Activated T-helper 1 cell treated with Interleukin-2 at 50 U/mL for 16 hours (primary cell): ENCODE measurements at places on chromosomes 3 and 15.

DNA sequence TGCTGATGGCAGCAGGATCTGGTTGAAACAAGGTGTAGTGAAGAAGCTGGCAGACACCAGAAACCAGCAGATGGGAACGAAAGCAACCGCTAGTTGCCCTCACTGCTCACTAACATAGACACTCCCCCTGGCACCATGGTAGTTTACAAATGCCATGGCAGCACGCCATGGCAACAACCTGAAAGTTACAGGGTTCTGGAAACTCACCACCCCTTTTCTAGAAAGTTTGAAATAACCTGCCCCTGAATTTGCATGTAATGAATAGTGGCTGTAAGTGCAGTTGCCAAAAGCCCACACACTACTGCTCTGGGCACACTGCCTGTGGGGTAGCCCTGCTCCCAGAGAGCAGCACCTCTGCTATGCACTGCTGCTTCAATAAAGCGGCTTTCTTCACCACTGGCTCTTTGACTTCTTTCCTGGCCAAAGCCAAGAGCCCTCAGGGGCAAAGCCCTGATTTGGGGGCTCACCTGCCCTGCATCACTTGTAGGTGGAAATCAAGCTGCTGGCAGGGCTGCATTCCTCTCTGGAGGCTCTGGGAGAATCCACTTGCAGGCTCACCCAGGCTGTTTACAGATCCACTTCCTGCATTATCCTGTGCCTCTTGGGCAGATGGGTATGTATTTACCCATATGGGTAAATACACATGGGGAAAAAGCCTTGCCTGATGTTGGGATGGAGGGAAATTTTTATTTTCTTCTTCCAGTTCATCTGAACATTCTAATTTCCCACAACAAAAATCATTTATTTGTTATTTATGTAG lies 2.0 kb upstream of the GP9 start:
- no peak for DNase-seq

- no peak for DNase-seq
Observed at GRCh38 chr3:115632026-115632425, 8.7 kb downstream of the GAP43 start.

DNA sequence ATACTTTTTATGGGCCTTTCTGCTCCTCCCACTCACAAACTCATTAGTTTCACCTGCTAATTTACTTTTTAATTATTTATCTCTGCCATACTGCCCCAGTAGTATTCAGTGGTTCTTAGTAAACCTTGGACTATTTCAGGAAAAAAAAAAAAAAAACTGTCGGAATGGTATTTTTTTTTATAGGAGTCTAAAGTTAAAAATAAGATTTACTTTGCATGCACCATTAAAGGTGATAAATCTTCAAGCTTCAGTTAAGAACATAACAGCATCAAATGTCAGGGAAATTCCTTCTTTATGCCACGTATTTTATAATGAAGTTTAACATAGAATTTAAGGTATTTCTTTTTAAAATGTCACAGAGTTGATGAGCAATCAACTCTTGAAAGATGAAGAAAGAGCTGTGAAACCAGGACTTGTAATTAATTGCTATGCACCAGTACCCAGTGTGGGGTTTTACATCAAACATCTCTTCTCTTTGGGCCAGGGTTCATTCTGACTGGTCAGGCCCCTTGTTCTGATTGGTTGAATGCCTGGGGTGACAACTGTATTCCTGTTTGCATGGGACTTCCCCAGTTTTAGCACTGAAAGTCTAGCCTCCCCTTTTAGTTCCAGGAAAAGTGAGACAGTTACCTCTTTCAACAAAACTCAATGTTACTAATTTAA lies 40.3 kb upstream of the PTPRG start:
- no peak for DNase-seq

DNA sequence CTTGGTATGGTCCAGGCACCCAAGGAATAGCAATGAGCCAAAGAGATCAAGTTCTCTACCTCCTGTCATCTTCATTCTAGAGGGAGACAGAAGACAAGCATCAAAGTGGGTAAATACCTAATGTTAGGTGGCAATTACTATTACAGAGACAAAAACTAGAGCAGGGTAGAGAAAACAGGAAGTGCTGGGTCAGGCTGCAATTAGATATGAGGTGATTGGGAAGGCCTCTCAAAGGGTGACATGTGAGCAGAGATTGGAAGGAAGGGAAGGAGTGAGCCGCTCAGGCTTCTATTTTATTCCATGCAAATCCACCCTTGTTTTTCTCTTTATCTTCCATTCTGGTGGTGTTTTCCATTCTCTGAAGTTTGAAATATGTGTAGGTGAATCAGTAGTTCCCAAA lies 37.4 kb downstream of the EBLN2 start:
- no peak for DNase-seq

GRCh38 chr3:187369089-187369447 lies 883 bp downstream of the RTP4 start:
- no peak for DNase-seq

GRCh38 chr15:33032053-33032452 lies 162.5 kb downstream of the FMN1 start:
- no peak for DNase-seq

DNA sequence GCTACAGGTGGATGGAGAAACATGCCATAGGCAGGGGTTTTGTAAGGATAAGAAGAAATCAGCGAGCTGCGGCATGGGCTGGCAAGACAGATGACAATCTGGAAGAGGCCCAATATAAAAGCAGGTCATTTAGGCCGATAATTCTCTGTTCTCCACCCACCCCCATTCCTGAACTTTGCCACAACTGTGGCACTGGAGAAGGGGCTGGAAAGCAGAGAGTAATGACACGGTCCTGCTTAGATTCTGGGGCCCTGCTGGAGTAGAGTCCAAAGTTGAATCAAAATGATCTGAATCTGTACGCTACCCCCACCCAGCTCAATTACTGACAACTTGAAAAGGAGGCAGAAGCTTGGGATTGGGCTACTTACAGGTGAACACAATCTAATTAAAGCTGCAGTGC lies 18.4 kb upstream of the BUB1B start:
- DNase-seq = no peak

DNA sequence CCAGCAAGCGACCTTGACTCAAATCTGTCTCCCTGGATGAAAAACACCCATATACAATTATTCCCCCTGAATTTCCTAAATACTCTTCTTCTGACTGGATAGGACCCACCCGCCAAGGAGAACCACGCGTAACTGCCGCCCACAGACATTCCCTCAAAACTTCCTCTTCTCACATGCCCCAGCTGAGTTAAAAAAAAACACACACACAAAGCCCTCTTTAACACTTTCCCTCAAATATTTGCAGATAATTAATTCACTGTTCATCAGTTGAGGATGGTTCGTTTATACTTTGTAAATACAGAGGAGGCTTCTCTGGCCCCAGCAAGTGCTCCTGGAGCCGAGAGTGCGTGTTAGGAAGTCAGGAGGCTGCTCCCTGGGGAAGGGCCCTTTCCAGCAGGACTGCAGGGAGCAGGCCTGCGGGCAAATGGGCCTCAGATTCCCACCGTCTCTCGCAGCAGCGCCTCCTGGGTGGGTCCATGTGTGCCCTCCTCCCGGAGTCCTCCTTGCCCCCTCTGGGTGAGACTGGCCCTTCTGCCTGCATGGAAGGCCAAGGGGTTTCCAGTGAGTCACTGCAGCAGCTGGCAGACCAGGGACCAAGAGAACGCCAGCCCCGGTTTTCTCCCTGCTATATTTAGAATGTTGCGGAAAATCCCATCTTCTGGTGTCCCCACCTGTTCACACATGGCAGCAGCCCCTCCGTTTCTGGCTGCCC lies 46.8 kb downstream of the MGLL start:
- no peak for DNase-seq

GRCh38 chr3:10556312-10556711 lies 50.9 kb upstream of the ATP2B2 start:
- DNase-seq = no peak

DNA sequence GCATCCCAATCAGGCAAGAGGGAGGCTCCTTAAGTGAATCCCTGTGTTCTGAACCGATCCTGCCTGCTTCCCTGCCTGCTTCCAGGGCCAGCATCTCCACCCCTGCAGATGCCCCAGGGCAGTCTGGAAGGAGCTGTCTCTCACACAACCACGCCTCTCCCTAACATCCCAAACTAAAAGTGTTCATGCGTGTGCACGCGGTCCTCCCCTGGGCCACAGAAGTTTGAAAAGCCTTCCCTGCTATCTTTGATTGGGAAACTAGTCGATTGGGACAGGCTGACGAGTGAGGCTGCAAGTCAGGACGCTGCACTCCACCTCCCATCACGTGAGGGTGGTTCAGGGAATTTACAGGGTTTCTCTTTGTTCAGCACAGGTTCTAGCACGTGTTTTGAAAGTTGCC lies 340.9 kb upstream of the ICE2 start:
- no peak for DNase-seq

DNA sequence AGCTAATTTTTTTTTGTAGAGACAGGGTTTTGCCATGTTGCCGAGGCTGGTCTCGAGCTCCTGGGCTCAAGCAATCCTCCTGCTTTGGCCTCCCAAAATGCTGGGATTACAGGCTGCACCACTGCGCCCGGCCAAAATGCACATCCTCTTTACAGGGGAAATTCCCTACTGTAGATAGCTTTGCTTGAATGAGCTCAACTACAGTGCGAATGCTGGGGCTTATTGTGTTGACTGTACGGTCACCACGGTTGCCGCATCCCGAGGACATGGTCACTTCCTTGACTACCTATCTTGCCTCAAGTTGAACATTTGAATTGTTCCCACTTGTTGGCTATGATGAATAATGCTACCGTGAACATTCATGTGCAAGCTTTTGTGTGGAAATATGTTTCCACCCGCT lies 5.3 kb upstream of the MTFMT start:
- DNase-seq = no peak

DNA sequence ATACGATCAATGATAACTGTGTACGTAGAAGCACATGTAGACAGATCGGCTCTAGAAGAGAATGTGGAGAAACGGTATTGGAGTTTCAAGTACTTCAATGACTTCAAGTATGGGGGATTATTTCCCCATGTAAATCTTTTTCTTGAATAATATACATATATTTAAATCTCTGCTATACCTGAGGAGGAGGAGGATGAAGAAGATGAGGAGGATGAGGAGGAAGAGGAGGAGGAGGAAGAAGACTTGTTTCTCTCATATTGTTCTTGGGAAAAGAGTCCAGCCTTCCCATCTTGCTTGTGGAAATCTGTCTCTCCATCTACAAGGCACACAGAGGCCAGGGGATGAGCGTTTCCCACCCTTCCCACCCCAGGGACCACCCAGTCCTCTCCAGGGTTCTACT lies 10.6 kb downstream of the TMEM40 start:
- DNase-seq = no peak

- DNase-seq = peak; percentile 39
Observed at GRCh38 chr15:31483053-31483985, 156.7 kb downstream of the KLF13 start.
